ENCODE measurements at places on chromosomes 11 and 22. TPM values are rescaled to one million over a fixed set of nuclear protein-coding genes. Genes with fewer than 3 reads are reported as not detected.

TNNI2 gene
- 7.8 TPM for total RNA-seq

C22orf31 gene
- total RNA-seq, result not detected

OR56A1 gene
- not detected for total RNA-seq

DDTL gene
- not detected for total RNA-seq

RNF215 gene
- 33.8 TPM for total RNA-seq

BIK gene
- total RNA-seq, result 10.6 TPM

SPDYC gene
- total RNA-seq, result not detected

KCNJ11 gene
- total RNA-seq, result 0.93 TPM

NRXN2 gene
- not detected for total RNA-seq

HSPB2 gene
- total RNA-seq, result 0.80 TPM

USP2 gene
- total RNA-seq, result 2.7 TPM

INPP5J gene
- 1.7 TPM for total RNA-seq

CARD18 gene
- total RNA-seq, result not detected

SCUBE2 gene
- not detected for total RNA-seq

CEP164 gene
- total RNA-seq, result 33.0 TPM

ARHGAP1 gene
- 64.2 TPM for total RNA-seq

OR52E5 gene
- not detected for total RNA-seq

CLCF1 gene
- 15.9 TPM for total RNA-seq

TRPM5 gene
- not detected for total RNA-seq

CD3E gene
- total RNA-seq, result not detected

OR6M1 gene
- not detected for total RNA-seq

ZFPL1 gene
- 63.6 TPM for total RNA-seq

PGA4 gene
- total RNA-seq, result not detected

NRGN gene
- 6.8 TPM for total RNA-seq

MFNG gene
- total RNA-seq, result 28.1 TPM

ESAM gene
- 13.5 TPM for total RNA-seq

NEAT1 gene
- 938 TPM for total RNA-seq

SLC22A25 gene
- not detected for total RNA-seq

C11orf91 gene
- not detected for total RNA-seq

Data from PC-9 (cell line).